ENCODE measurements at places on chromosomes 3 and 15.

GRCh38 chr3:55858727-55859126, 371.6 kb upstream of the WNT5A start:
- DNase-seq: no peak

GRCh38 chr15:66801266-66801665, 99.2 kb downstream of the SMAD6 start:
- no peak for DNase-seq

- no peak for DNase-seq
Measured at GRCh38 chr3:126119008-126119675, 35.2 kb upstream of the SLC41A3 start.

- DNase-seq: no peak
Measured at GRCh38 chr3:47527952-47528725, 14.6 kb upstream of the ELP6 start.

DNA sequence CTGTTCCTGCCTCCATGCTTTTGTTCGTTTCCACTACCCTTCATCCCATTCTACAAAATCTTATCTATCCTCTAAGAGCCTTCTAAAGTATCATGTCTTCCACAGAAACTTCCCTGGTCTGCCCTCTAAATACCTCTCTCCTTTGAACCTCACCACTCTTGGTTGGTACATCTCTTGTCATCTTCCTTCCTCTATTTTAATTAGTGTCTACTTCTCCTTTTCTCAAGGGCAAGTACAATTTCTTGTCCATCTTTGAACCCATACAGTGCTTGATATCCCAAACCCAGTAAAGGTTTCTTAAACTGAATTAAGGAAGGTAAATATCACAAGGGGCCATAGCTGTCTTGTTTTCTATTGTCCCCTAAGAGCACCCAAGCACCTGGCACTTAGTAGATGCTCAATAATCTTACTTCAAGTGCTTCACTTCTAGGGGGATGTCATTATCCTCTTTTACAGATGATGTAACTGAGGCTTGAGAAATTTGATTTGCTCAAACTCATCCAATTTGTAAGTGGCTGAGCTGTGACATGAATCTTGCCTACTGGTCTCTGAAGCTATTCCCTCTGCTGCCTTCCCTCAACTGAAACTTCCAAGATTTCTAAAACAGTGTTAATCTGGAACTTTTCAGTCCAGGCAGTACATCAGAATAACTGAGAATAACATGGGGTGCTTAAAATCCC, 2.6 kb upstream of the DAPK2 start:
- DNase-seq: peak; percentile 54

All from B cell (primary cell).